ENCODE measurements at places on chromosomes 7 and 10. TPM values are rescaled to one million over a fixed set of nuclear protein-coding genes. Genes with fewer than 3 reads are reported as not detected.

The OR13A1 gene
- 0.05 TPM for total RNA-seq

The CH25H gene
- not detected for total RNA-seq

The ACBD7 gene
- not detected for total RNA-seq

The LRRC27 gene
- total RNA-seq = 1.8 TPM

The SFXN3 gene
- 8.9 TPM for total RNA-seq

The VPS37D gene
- total RNA-seq = 3.3 TPM

The HKDC1 gene
- 20.0 TPM for total RNA-seq

The OR2F2 gene
- not detected for total RNA-seq

The TMEM273 gene
- total RNA-seq = 9.5 TPM

The HERC4 gene
- 20.5 TPM for total RNA-seq

The PDLIM1 gene
- total RNA-seq = 16.8 TPM

Data from liver (tissue), 10 donors.